Fibroblast of skin of back (primary cell): ENCODE measurements at places on chromosomes 13 and 19.
A peak's percentile ranks its signal among the peaks of the same experiment; 100 is the strongest.

DNA sequence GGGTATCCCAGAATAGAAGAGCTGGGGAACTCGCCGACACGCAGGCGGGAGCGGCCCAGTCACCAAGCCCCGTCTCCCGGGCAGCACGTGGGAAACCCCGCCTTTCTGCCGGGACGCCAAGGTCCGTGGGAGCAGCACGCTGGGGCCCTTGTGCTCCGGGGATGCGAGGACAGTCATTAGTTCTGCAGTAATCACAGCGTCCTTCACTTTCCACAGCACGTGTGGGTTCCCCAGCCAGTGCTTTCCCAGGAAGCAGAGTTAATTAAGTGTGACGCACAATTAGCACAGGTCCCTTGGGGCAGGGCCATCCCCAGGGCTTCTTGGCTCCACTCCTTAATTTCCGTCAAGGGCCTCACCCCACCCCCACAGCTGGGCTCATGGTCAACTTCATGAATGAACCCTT lies 64.3 kb upstream of the C13orf46 start:
- DNase-seq: no peak

GRCh38 chr13:93814658-93815057 lies 588.1 kb downstream of the GPC6 start:
- DNase-seq: no peak

- peak; percentile 76 for DNase-seq
Measured at GRCh38 chr13:101398191-101398590, 18.1 kb downstream of the NALCN start.

DNA sequence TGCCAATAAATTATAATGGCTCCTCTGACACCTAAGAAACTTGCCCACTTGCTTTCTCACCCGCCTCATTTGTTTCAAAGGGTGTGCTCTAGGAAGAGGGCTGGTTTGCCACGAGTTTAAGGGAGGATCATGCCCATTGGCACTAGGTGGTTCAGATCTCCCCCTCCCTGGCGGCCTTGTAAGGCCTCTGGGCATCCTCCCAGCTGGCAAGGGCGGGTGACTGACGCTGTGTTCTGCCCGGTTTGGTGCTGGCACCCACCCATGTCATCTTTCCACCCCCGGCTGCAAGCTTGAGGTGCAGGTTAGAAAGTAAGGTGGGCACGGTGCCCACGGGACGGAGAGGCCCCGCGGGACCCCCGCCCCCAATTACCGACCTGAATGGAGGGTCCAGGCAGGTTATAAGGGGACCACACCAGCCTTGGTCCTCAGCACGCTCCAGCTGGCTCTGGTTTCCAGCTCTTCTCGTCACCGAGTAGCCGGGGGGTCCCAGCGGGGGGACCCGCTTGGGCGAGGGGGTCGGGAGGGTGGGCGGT lies 90.4 kb downstream of the PTPRS start:
- DNase-seq: no peak

DNA sequence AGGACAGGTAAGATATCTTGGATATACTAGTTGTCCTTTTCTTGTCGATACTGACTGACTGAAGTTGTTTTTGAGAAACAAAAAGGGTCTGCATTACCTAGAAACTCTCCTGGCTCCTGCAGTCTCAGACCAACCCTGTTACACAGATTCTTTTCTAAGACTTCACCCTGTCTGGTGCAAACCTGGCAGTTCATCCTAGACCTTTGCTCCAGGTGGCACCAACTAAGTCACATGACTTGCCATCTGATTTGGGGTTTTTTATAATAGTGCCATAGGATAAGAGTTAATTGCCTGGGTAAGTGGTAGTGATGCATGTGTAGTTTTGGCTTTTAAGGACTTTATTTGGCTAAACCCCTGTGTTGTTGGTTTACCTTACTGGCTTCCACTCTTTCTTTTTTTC lies 14.3 kb downstream of the CHAMP1 start:
- no peak for DNase-seq

- DNase-seq: no peak
Measured at GRCh38 chr19:48714759-48715675, 4.5 kb downstream of the MAMSTR start.
